Activated T-helper 17 cell treated with anti-CD3 and anti-CD28 coated beads, Interleukin-2, amount 50 U/mL, for 72 hours (primary cell): ENCODE measurements at places on chromosomes 11 and 22. TPM values are rescaled to one million over a fixed set of nuclear protein-coding genes. Genes with fewer than 3 reads are reported as not detected.
A peak's percentile ranks its signal among the peaks of the same experiment; 100 is the strongest.

DNA sequence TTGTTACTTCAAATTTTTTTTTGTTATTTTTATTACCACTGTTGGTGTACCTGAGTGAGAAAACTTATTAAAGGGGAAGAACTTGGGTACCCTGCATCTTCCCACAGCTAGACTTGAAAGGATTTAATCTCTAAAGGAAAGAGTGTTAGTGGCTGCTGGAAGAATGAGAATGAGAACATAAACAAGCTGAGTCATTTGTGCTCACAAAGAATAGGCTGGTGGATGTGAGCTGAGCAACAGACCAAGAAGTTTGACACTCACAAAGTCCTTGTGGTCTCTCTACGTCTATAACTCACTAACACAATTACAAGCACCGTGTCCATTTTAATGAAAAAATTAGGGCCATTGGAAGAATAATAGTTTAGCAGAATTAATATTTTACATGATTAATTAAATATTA lies 217.6 kb upstream of the ANO5 start:
- ATAC-seq: no peak

TBX10 gene
- total RNA-seq: not detected

- ATAC-seq: no peak
Measured at GRCh38 chr11:127017482-127017881, 16.9 kb upstream of the KIRREL3 start.

SAMM50 gene
- 57.2 TPM for total RNA-seq

- no peak for ATAC-seq
Measured at GRCh38 chr22:45771711-45772110, 100.1 kb downstream of the ATXN10 start.

GRCh38 chr11:126969865-126970479 lies 30.6 kb downstream of the KIRREL3 start:
- no peak for ATAC-seq

DNA sequence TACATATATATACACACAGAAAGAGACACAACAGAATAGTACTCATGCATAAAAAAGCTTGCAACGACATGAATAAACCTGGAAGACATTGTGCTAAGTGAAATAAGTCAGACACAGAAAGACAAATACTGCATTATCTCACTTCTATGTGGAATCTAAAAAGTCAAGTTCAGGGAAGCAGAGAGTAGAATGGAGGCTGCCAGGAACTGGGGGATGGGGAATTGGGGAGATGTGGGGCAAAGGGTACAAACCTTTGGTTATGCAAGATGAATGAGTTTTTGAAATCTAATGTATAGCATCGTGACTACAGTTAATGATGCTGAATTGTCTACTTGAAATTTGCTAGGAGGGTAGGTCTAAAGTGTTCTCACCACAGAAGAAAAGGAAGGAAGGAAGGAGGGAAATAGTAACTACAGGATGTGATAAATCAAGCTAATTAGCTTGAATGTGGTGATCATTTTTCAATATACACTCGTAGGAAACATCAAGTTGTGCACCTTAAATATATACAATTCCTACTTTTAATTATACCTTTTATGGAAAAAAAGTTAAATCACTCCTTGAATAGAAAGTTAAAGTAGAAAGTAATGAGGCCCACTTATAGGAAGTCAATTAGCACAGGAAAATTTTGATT lies 33.8 kb downstream of the MMP13 start:
- no peak for ATAC-seq

DNA sequence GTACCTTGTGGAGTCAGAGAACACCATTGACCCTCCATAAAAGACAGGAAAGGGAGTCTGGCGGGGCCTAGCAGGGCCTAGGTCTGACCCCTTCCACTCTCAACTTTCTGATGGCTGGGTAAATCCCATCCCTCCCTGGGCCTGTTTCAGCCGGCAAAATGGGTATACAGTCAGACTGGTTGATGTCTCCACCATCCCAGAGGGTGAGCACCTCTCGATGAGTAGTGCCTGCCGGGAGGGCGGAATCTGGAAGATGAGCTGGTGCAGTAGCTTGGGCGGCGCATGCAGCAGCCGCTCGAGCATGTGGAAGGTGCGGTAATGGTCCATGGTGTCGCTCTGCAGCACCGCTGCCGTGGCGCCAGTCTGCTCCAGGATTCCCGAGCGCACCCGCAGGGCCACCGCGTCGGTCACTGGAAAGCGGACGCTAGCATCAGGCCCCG lies 528 bp downstream of the FIBP start:
- peak; percentile 1 for ATAC-seq

DNA sequence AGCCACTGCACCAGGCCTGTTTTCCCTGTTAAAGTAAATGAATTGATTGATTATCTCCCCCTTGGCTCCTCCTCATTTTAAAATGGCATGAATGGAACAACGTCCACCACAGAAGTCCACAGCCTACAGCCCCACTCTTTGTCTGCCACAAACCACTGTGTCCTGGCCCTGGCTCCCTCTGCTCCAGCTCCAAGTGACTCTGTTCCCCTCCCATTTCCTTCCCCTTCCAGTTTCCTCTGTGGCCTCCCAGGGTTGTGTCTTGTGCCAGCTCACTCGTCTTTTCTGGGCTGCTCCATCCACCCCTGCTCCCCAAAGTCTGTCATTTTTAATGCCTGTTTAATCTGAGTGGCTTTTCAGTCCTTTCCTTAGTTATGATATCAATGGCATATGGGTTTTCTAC lies 52.4 kb upstream of the CD5 start:
- ATAC-seq: no peak
